ENCODE measurements at places on chromosomes 7 and 10. TPM values are rescaled to one million over a fixed set of nuclear protein-coding genes. Genes with fewer than 3 reads are reported as not detected.

DYDC2 gene
- total RNA-seq, result not detected

DCLRE1C gene
- total RNA-seq, result 8.6 TPM

CALHM3 gene
- not detected for total RNA-seq

SUN3 gene
- not detected for total RNA-seq

CRYGN gene
- total RNA-seq, result not detected

- no peak for DNase-seq
- no peaks in the 10 kb centered on the region for H3K27me3 ChIP-seq
- peak overlapping the region; percentile 63 for H3K27ac ChIP-seq
These were observed 435.9 kb downstream of the PLXNA4 start for GRCh38 chr7:132140341-132140740.

DNA sequence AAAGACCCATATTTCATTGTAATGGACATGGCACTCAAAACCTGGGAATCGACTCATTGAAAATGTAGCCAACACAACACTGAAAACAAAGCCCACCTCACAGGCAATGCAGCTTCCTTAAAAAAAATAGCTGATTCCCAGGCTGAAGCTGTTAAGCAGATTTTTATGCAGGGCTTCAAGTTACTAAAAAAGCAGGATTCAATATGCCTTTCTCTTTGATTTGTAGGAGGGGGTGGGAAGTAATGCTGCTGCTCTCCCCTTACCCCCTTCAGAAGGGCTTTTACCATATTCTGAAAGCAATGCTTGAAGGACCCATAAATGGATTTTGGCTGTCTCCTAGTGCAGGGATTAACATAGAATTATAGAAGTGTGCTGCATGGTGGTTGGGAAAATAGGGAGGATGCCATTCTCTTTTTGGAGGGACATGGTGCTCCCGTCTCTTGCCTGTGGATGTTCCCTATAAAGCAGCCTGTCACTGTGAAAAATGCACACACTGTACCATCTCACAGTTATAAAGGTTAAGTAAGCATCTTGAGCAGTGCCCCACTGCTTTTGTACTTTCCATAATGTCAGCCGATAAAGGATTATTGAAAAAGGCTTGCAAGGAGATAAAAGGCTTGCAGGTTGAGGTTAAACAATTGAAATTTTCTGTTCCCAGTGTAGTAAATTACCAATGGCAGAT, 262.8 kb downstream of the AUTS2 start:
- no peaks in the 10 kb centered on the region for H3K27me3 ChIP-seq
- no peaks in the 10 kb centered on the region for H3K4me1 ChIP-seq
- H3K27ac ChIP-seq, result no peak overlapping the region
- no peaks in the 10 kb centered on the region for H3K36me3 ChIP-seq
- DNase-seq, result no peak

DNA sequence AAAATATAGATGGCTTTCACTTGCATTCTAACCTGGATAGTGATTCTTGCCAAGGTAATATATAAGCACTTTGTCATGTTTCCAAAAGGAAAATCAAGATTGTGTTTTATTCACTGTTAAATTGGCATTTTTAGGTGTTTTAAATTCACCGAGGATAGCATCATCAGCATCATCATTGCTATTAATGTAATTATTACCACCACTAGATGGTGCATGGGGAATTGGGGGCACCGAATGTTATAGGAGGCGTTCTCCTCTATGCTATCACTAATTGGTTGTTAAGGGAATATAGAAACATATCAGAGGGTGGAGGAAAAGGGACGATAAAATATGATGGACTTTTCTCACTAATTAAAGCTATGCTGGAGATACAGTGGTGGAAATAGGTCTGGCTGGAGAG, 95.5 kb downstream of the CELF2 start:
- H3K27ac ChIP-seq, result no peak overlapping the region
- no peaks in the 10 kb centered on the region for H3K27me3 ChIP-seq
- no peaks in the 10 kb centered on the region for H3K4me1 ChIP-seq
- no peak for DNase-seq
- H3K4me3 ChIP-seq, result no peak overlapping the region

DNA sequence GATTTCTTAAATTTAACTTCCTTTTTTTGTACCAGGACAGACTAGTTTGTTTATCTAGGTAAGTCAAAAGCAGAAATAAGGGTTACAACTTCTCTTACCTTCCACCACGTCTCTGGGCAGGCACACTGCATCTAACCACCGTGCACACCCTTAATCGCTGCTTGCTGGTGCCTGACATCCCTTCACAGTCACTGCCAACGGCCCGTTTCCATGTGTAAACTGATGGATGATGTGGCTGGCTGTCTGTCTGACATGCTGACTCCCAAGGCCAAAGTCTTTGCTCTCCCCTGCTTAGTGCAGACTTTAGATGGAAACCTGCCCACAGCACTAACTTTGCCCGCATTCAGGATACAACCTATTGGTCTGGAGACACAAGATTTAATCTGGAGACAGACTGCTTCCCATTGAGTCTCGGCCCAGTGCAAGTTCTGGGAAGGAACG, 1.1 kb downstream of the TMEM273 start:
- H3K27me3 ChIP-seq, result no peaks in the 10 kb centered on the region
- no peak for DNase-seq
- no peak overlapping the region for H3K4me3 ChIP-seq
- H3K4me1 ChIP-seq, result no peaks in the 10 kb centered on the region
- H3K36me3 ChIP-seq, result no peaks in the 10 kb centered on the region

GRCh38 chr10:51239006-51239405, 164.7 kb downstream of the PRKG1 start:
- no peak overlapping the region for H3K4me3 ChIP-seq
- H3K36me3 ChIP-seq, result no peaks in the 10 kb centered on the region

DNA sequence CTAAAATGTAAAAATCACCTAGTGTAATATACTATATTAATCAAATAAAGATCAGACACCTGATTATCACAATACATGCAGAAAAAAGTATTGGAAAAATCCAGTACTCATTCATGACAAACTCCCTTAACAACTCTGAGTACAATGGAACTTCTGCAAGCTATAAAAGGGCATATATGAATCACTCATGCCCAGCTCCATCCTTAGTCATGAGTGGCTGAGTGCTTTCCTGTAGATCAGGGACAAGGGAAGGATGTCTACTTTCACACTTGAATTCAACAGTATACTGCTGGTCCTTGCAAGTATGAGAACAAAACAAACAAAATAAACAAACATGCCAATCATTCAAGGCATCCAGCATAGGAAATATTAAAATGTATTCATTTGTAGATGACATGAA, 116.5 kb downstream of the ADARB2 start:
- no peak overlapping the region for H3K27ac ChIP-seq
- H3K27me3 ChIP-seq, result no peaks in the 10 kb centered on the region
- no peak for DNase-seq

GRCh38 chr10:92523639-92524038, 50.3 kb downstream of the IDE start:
- no peak overlapping the region for H3K4me3 ChIP-seq
- H3K4me1 ChIP-seq, result no peaks in the 10 kb centered on the region

- peaks cover 3% of the 10 kb centered on the region for H3K4me1 ChIP-seq
- H3K36me3 ChIP-seq, result no peaks in the 10 kb centered on the region
- H3K27me3 ChIP-seq, result no peaks in the 10 kb centered on the region
- DNase-seq, result peak; percentile 95
- peak overlapping the region; percentile 65 for H3K4me3 ChIP-seq
These were observed 47.6 kb upstream of the ITGB1 start for GRCh38 chr10:33005322-33006301.
